ENCODE measurements at places on chromosomes 12 and 14.

DNA sequence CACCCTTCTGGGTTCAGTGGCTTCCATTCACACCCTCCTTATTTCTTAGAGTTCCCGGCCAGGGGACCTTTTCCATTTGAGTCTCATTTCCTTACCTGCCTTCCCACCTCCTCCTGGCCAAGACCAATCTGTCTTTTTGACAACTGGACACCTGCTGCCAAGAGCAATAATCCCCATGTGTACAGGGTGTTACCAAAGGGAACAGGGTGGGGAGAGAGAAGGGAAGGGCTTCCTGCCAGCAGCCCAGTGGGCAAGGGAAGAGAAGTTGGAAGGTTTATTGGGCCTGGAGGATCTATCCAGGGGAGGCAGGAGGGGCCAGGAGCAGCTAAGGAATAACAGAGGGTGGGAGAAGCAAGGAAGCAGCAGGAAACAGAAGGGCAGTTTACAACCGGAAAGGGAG is 346.2 kb downstream of the C12orf75 start:
- no peak for DNase-seq

GRCh38 chr14:50383618-50384225 is 13.0 kb downstream of the CDKL1 start:
- DNase-seq = no peak

DNA sequence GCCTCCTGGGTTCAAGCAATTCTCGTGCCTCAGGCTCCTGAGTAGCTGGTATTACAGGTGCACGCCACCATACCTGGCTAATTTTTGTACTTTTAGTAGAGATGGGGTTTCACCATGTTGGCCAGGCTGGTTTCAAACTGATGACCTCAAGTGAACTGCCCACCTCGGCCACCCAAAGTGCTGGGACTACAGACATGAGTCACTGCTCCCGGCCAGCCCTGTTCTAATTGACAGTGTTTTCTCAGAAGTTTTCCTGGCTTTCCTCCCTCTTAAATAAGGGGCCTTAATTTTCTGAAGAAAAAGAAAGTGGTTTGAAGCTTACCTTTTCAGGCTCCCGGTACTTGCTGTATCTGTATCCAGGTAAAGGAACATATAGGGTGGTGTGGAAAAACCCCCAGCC is 1.7 kb downstream of the HAL start:
- DNase-seq = no peak

DNA sequence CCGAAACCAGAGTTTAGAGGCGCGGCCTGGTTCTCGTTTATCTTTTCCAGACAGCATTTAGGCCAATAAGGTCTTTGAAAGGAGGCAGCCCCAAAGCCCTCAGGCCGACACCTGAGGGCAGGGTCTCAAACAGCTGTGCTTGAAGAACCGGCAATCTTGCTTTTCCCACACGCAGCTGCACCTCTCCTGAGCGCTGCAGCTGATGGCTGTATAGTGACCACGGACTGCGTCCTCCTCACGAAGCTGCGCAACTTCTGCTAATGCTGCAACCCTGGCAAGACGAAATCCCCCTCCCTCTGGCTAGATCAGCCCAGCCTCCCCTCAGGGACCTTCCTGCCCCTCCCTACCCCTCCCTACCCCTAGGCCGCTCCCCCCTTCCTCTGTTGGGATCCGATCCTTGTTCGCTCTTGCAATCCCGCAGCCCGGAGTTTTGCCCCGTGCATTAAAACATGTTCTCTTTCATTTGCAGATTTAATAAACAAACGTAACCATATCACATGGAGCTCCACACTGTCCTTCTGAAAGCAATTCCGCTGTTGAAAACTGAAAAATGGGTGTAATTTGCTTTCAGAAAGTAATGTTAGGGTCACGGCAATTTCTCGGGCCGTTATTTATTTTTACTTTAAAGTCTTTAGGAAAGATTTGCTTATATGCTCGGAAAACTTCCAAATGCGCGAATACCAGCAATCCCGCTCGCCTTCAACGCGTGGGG is 4.8 kb upstream of the PAX9 start:
- no peak for DNase-seq

DNA sequence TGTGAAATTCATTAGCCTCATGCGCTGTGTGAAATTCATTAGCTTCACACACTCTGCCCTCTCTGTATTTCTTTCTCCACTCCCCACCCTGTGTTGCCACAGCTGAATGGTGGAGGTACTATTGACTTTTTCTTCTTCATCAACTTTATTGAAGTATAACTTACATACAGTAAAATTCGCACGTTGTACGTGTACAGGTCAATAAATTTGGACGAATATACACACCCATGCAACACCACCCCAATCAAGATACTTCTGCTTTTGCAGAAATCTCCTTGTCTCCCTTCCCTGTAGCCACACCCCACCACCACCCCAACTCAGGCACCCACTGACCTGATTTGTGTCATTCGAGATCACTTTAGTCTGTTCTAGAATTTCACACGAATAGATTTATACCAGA is 51.8 kb downstream of the FBXL14 start:
- no peak for DNase-seq

- no peak for DNase-seq
These were observed 137.2 kb downstream of the ARMH4 start for GRCh38 chr14:58014778-58015177.

Measured in ELR (cell line).